NCI-H460 (cell line): ENCODE measurements at places on chromosomes 1 and 21.

GRCh38 chr21:40731206-40731605, 115.8 kb downstream of the DSCAM start:
- no peak for DNase-seq

DNA sequence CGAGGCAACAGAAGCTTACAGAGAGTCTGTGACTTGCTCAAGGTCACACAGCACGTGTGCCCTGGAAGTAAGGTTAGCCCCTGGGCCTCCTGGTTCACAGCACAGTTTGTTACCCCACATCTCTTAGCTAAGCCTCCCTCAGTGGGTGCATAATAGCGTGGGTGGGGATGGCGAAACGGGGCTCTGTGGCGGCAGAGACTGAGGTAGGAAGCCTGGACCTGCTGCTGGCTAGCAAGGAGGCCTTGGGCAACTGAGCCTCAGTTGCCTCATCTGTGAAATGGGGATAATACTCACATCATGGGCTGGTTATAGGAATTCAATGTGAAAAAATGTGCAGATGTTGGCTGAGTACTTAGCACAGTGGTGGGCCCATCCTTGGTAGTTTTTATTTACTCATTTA, 596 bp downstream of the PADI4 start:
- DNase-seq: no peak

- no peak for DNase-seq
These were observed 191.2 kb downstream of the RERE start for GRCh38 chr1:8625981-8626898.

DNA sequence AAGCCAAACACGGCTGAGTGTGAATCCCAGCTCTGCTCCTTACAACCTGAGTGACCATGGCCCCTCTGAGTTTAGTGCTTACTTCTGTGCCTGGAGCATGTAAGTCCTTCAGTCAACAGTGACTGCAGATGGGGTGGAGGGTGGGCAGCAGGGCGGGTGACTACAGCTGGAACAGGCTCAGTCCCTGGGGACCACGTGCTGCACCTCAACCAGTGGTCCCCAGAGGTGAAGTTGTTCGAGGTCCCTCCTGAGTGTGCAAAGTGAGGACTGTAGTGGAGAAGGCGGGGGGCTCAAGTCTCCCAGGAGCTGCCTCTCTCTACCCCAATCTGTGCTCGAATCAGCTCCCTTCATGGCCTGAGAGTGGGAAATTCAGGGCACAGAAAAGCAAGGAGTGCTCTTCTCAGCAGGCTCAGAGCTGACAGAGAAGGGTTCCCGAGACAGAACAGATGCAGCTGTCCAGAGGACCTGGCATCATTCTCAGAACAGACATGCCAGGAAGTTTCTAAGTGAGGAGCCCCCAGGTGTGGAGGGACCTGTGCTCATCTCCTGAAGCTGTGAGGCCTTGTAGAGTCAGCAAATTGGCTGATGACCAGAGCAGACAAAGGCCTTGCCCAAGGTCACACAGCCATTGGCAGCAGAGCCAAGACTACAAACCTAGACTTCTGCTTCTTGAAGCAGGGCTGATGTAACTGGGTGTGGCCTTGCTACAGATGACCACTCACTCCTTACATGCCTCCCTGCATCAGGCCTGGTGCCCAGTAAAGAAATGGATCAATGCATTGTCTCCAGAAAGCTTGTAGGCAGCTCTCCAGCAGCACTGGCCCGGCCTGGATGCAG, 61.7 kb upstream of the EDN2 start:
- DNase-seq: no peak

DNA sequence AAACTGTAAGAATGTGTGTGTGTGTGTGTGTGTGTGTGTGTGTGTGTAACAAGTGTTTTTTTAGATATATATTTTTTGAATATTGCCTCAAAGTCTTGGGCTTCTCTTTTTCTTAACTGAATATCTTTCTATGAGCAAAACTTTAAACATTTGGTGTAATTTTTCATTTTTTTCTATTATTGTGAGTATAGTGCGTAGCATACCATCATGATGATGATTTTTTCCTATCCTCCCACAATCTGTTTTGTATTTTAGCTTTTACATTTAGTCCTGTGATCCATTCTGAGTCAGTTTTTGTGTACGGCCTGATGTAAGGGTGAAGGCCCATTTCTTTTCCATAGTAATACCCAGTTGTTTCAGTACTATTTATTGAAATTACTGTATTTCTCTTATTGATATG, 680.6 kb downstream of the TTLL7 start:
- DNase-seq: no peak

GRCh38 chr1:15622712-15623373, 5.6 kb downstream of the DDI2 start:
- no peak for DNase-seq

DNA sequence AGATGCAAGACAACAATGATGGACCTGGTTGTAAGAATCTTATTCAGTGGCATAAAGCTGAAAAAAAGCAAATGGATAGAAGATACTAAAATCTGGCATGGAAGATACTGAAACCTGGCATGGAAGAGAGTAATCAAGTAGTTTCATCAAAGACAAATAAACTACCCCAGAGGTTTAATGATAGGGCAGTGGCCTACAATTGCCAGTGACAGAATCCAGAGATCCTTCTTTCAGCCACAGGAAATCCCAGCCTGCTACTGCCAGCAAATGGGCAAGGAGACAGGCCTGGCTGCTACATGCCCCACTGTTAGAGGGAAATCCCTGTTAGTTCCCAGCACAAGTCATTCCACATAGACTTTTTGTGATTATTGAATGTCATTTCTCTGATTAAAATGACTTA, 409.4 kb downstream of the VAV3 start:
- no peak for DNase-seq

DNA sequence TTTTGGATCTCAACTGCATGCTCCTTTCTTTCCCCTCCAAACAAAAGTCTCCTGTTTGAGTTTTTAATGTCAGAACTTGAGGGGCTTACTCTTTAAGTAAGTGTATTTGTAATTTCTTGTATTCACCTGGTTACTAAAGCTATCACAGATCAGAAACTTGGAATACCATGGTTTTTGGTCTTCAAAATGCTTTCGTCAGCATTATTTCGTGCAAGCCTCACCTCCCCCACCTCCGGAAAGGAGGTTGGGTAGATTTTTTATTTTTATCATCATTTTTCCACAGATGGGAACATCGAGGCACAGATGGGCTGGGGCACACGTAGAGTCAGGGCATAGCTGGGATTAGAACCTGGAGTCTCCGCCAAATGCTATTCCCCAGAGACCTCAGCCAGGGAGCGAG, 100.7 kb downstream of the IER5 start:
- no peak for DNase-seq

DNA sequence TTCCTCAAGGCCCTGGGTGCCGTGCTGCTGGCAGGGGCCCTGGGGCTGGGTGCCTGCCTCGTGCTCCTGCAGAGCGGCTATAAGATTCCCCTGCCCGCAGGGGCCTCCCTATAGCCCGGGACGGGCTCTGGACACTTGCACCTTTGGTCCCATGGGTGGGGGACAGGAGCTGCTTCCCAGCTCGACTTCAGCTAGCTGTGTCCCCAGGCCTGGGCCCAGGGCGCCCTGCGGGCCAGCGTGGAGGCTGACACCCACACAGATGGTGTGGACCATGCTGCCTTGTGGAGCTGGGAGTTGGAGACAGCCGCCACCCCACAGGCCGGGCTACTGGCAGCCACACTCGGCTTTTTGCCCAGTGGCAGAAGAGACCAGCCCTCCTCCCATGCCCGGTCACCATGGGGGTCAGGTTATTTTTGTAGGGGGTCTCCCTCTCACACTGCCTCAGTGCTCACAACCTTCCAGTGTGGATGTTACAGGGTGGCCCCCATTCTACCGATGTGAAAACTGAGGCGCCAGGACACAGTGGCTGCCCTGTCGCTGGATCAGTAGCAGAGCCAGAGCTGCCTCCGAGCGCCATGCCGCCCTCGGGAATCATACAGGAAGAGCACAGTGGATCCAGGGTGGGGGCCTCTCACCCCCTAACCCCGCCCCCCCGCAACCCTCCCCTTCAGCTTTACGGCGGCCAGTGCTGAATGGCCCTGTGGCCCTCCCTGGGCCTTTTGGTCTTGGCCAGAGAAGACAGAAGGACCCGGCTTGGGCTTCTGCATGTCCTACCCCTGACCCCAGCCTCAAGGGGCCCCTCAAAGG, 57.8 kb downstream of the DISP3 start:
- DNase-seq: no peak

DNA sequence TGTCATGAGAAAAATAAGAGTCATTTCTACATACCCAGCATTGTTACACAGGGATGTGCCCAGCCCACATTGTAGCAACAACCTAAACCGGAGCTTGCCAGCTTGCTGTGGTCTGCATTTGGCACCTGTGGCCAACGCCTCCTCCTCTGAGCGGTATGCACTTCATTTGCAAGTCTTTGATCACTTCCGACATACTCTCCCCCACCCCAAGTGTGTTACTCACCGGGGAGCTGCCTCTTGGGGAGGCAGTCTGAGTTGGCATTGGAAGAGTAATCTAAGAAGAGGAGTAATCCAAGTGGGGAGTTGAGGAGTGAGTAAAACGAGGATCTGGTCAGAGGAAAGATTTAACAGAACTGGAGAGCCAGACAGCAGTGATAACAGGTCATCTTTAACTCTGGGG, 3.8 kb downstream of the BCL9 start:
- DNase-seq: no peak

DNA sequence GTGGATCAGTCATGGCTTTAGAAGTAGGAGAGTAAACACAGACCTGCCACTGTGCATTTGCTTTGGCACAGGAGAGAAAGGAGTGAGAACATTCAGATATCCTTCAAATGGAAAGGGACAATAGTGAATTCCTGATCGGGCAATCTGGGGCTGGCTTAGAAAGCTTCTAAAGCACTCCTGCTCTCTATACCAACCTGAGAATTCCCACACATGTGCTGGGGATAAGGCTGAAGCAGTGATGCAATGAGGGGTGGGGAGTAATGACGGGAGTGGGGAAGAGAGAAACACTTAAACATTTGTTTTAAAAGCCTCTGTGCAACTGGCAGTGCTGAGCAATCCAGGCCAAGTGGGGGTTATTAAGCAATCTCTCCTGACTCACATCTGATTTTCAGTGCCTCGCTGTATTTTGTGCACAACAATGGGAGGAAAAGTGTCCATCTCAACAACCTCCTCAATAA, 108.8 kb downstream of the KIAA0319L start:
- DNase-seq: peak; percentile 14

DNA sequence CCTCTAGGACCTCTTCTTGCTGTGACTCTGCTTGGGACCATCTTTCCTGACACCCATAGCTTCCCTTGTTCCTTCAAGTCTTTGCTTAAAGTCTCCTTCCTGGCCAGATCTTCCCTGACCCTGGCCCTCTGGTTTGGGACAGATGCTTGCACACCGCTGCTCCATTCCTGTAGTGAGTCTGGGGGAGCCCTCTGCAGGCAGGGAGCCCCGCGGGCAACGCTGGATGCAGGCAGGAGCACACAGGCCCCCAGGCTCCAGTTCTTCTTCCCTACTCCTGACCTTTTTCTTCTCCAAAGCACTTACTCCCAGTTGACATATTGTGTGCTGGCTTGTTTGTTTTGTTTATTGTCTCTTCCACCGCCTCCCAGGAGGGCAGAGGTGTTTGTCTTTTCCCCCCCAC, 413.4 kb downstream of the CAMTA1 start:
- no peak for DNase-seq

- peak; percentile 40 for DNase-seq
These were observed at the start of gene TRAF5 for GRCh38 chr1:211326528-211327345. TSS of gene TRAF5 (plus strand) at chr1:211326833. CDS start at chr1:211353240, 26,407 bp downstream.
